ENCODE measurements at places on chromosomes 4 and X. TPM values are rescaled to one million over a fixed set of nuclear protein-coding genes. Genes with fewer than 3 reads are reported as not detected.

The PRICKLE3 gene
- polyA plus RNA-seq, result 12.2 TPM

The YIPF6 gene
- polyA plus RNA-seq, result 9.1 TPM

The MAOA gene
- polyA plus RNA-seq, result 43.9 TPM

The FAM9C gene
- polyA plus RNA-seq, result not detected

The MND1 gene
- polyA plus RNA-seq, result 3.4 TPM
